ENCODE measurements at places on chromosomes 6 and 20.

GRCh38 chr6:39806278-39806677 is 14.1 kb downstream of the DAAM2 start:
- no peak overlapping the region for H3K4me3 ChIP-seq
- H3K4me1 ChIP-seq, result no peaks in the 10 kb centered on the region
- no peak for DNase-seq
- H3K27ac ChIP-seq, result no peak overlapping the region

GRCh38 chr20:43567477-43567876 is 8.7 kb downstream of the SGK2 start:
- H3K36me3 ChIP-seq, result no peaks in the 10 kb centered on the region
- no peak for DNase-seq
- H3K4me3 ChIP-seq, result no peak overlapping the region
- H3K27me3 ChIP-seq, result no peaks in the 10 kb centered on the region
- H3K27ac ChIP-seq, result no peak overlapping the region

- no peak overlapping the region for H3K4me3 ChIP-seq
- H3K4me1 ChIP-seq, result peaks cover 6% of the 10 kb centered on the region
- no peaks in the 10 kb centered on the region for H3K27me3 ChIP-seq
- H3K36me3 ChIP-seq, result no peaks in the 10 kb centered on the region
- DNase-seq, result no peak
- H3K27ac ChIP-seq, result no peak overlapping the region
These were observed 94.4 kb downstream of the TRMT6 start for GRCh38 chr20:5855939-5856338.

GRCh38 chr20:30376767-30377658 is 880.5 kb upstream of the DEFB115 start:
- peaks cover 14% of the 10 kb centered on the region for H3K36me3 ChIP-seq
- H3K4me3 ChIP-seq, result peak overlapping the region; percentile 93
- peaks cover 39% of the 10 kb centered on the region for H3K4me1 ChIP-seq
- peak overlapping the region; percentile 85 for H3K27ac ChIP-seq
- DNase-seq, result peak; percentile 89

GRCh38 chr6:95279616-95280015 is 297.7 kb upstream of the MANEA start:
- no peak overlapping the region for H3K27ac ChIP-seq
- no peak for DNase-seq
- no peak overlapping the region for H3K4me3 ChIP-seq
- H3K36me3 ChIP-seq, result no peaks in the 10 kb centered on the region
- no peaks in the 10 kb centered on the region for H3K27me3 ChIP-seq
- H3K4me1 ChIP-seq, result no peaks in the 10 kb centered on the region

DNA sequence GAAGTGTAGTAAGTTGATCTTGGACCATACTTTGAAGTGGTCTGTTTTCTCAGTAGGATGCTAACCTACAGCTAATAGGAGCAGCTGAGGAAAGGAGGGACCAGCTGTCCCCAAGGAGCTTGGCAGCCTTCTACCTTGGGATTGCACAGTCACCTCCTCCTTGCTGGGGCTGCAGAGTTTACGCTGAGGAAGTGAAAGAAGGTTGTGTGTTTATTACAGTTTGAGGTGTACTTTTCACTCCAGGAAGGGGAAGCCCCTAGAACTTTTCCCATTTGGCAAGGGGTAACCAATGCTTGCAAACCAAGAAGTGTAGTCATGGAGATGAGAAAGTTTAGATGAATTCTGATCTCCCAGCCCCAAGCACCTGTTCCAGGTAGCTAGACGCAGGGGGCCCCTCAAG is 58.8 kb downstream of the BMP6 start:
- no peaks in the 10 kb centered on the region for H3K4me1 ChIP-seq
- no peak overlapping the region for H3K4me3 ChIP-seq
- no peak overlapping the region for H3K27ac ChIP-seq
- H3K27me3 ChIP-seq, result peaks cover 23% of the 10 kb centered on the region
- DNase-seq, result no peak
- no peaks in the 10 kb centered on the region for H3K36me3 ChIP-seq

GRCh38 chr20:56522311-56522710 is 2.2 kb upstream of the FAM209A start:
- H3K27me3 ChIP-seq, result no peaks in the 10 kb centered on the region
- no peak overlapping the region for H3K4me3 ChIP-seq
- no peak for DNase-seq
- H3K36me3 ChIP-seq, result peaks cover 47% of the 10 kb centered on the region
- H3K27ac ChIP-seq, result no peak overlapping the region

DNA sequence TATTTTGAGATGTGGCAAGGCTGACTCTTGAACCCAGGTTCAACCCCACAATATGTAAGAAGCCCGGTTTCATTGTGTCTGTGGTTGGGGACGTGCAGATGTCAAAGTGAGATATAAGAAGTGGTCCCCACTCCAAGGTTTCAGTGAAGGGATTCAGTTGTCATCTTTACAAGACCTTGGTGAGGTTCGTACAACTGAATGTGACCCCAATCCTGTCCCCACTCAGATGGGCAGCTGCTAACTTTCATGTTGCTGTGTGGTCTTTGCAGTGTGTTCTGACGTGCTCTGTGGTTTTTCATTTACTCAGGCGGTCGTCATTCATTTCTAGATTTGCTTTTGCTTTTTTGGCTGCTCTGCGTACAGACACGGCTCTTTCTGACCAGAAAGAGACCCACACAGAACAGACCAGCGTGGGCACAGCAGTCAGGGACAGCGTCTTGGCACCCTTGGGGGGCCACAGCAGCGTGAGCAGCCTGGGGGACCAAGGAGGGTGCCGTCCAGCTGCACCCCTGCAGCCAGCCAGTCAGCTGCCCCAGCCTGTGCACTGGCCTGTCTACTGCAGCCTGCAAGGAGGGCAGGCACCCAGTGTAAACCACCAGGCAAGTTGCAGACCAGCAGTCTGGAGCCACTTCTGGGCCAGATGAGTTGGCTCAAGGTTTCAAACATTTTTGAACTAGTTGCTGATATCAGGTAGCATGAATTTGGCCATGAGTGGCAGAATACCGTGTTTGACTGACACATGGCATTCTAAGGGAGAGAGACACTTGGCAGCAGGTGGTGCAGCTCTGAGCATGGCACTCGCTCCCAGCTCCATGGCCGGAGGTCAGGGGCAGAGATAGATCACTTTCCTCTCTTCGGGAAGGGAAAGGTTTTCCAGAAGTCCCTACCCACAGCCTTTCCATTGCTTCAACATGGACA is 49.4 kb upstream of the IRF4 start:
- H3K4me1 ChIP-seq, result peaks cover 57% of the 10 kb centered on the region
- H3K27ac ChIP-seq, result peak overlapping the region; percentile 38
- DNase-seq, result no peak
- H3K4me3 ChIP-seq, result peak overlapping the region; percentile 21
- peaks cover 10% of the 10 kb centered on the region for H3K36me3 ChIP-seq

DNA sequence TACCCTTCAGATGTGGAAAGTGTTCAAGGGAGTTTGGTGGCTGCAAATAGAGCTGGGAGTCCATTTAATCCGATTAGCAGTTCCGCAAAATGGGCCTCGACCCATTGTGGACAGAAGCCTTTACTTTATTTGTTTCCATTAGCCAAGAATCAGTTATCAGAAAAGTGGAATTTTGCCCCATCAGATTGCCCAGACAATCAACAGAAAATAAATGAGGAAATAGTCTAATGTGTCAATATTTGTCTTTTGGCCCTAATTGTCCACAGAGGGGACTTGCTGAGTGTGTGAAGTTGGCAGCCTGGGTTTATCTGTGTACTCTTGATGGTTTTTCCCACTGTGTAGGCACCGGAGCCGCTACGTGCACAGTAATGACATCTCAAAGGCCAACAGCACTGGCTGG is 134.3 kb downstream of the LINC00237 start:
- DNase-seq, result no peak
- no peak overlapping the region for H3K4me3 ChIP-seq
- H3K36me3 ChIP-seq, result no peaks in the 10 kb centered on the region
- no peak overlapping the region for H3K27ac ChIP-seq

- no peak overlapping the region for H3K4me3 ChIP-seq
- no peaks in the 10 kb centered on the region for H3K36me3 ChIP-seq
- no peak for DNase-seq
- H3K27ac ChIP-seq, result no peak overlapping the region
- H3K27me3 ChIP-seq, result peaks cover 26% of the 10 kb centered on the region
- H3K4me1 ChIP-seq, result no peaks in the 10 kb centered on the region
These were observed 253.8 kb upstream of the CDYL start for GRCh38 chr6:4522453-4522852.

- no peaks in the 10 kb centered on the region for H3K36me3 ChIP-seq
- DNase-seq, result no peak
- peak overlapping the region; percentile 41 for H3K27ac ChIP-seq
- no peaks in the 10 kb centered on the region for H3K27me3 ChIP-seq
- H3K4me3 ChIP-seq, result no peak overlapping the region
- peaks cover 20% of the 10 kb centered on the region for H3K4me1 ChIP-seq
These were observed 130.4 kb downstream of the OLIG3 start for GRCh38 chr6:137363805-137364138.

DNA sequence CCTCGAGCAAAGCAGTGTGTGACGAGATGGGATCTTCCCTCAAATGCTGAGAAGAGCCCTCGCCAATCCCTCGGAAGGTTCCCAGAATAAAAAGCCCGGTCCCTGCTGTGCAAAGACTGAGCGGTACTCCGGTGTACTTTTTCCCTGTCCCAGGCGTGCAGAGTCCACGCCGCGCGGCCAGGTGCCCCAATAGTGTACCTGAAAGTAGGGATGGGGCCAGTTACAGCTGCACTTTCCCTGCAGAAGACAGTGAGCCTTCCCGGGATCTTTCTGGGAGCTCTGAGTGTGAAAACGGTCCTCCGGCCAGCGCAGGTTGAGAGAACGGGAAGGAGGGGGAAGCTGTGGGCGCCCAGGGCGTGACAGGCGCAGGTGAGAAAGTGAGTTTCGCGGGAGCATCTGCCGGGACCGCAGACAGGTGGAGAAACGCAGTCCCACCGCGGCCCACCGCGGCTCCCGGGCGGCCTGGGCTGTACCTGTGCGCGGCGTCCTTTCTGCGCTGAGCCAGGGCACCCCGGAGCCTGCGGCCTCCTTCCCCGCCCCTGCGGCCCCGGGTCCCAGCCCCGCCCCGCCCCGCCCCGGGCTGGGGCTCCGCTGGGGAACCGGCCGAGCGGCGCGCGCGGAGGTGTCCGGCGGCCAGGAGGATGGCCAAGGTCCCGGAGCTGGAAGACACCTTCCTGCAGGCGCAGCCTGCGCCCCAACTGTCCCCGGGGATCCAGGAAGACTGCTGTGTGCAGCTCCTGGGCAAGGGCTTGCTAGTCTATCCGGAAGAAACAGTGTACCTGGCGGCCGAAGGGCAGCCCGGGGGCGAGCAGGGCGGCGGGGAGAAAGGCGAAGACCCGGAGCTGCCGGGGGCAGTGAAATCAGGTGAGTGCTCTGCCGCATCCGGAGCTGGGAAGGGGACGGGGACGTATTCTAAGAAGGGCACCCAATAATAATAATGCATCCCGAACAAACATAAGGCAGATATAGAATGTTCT is at the start of gene RFX6:
Gene RFX6 (plus strand): TSS at position 608 of the 977 bp plus-strand sequence. CDS start 34 bp downstream, at position 642.
- no peak for DNase-seq
- H3K27ac ChIP-seq, result no peak within 1 kb of the TSS
- H3K4me3 ChIP-seq, result peak within 1 kb of the TSS; percentile 40
- peaks cover 38% of the 10 kb centered on the region for H3K27me3 ChIP-seq
- H3K4me1 ChIP-seq, result peaks cover 8% of the 10 kb centered on the region

- H3K4me1 ChIP-seq, result peaks cover 12% of the 10 kb centered on the region
- DNase-seq, result no peak
These were observed 13.5 kb upstream of the ANKRD60 start for GRCh38 chr20:58241766-58242465.

DNA sequence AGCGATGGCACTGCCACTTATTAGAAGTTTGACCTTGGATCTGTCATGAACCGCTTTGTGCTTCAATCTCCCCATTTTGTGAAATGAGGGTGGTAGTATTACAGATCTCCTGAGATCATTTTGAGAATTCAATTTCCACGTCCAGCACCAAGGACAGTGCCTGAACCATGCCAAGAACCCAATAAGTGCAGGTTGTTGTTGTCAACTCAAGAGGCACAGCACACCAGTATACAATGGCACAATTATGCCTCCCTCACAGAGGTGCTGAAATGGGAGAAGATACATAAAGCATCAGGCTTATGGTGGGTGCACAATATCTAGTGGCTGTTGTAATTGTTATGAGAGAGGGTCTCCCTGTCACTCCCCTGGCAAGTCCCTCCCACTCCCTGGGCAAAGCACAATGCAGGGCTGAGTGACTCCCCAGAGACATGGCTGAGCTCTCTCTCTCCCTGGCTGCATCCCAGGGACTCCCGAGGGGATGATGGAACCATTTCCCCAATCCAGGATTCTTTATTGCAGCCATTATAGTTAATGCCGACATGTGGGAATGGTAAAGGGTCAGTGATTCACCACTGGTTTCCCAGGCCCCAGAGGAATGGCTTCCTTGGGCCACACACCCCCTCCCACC is 78.7 kb downstream of the CDH22 start:
- H3K4me3 ChIP-seq, result no peak overlapping the region
- H3K36me3 ChIP-seq, result no peaks in the 10 kb centered on the region
- H3K4me1 ChIP-seq, result no peaks in the 10 kb centered on the region
- no peak overlapping the region for H3K27ac ChIP-seq
- DNase-seq, result no peak

DNA sequence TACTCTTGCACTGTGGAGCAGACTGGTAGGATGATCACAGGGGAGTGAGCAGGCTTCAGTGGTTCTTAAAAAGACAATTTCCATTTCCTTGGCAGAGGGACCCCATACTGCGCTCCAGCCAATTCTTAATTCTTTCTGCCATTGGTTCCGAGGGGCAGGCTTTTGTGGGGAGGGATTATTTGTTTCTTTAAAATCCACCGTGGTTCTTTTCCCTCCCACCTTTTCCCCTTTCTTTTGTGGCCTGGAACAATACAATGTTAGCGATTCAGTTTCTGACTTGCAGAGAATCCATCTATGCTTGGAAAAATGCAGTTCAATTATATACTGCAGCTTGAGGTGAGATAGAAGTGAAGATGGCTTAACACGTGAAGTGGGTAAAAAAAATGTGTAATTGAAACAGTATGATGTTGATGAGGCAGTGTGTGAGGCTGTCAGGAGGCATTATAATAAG is 379.0 kb upstream of the FLRT3 start:
- no peaks in the 10 kb centered on the region for H3K36me3 ChIP-seq
- H3K27me3 ChIP-seq, result no peaks in the 10 kb centered on the region
- H3K27ac ChIP-seq, result no peak overlapping the region
- no peaks in the 10 kb centered on the region for H3K4me1 ChIP-seq

DNA sequence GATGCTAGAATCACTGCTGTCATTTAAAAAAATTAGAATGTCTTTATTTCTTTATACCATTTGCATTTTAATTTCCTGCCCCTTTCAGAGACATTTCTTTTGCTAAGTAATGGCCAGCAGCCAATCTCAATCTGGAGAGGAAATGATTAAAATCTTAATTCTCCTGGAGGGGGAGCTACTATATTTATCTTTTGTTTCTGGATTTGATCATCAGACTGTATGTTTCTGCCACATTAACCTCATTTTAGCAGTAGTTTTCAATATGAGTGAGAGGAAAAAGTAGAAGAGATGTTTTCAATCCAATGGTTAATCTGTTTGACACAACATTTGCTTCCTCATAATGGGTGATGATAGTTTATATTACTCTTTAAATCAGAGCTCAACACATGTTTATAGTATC is 138.0 kb downstream of the FUT9 start:
- no peaks in the 10 kb centered on the region for H3K36me3 ChIP-seq
- no peaks in the 10 kb centered on the region for H3K27me3 ChIP-seq
- no peak overlapping the region for H3K4me3 ChIP-seq
- peaks cover 2% of the 10 kb centered on the region for H3K4me1 ChIP-seq
- no peak overlapping the region for H3K27ac ChIP-seq
- DNase-seq, result no peak
